Naive thymus-derived CD4-positive, alpha-beta T cell (primary cell): ENCODE measurements at places on chromosomes 13 and 19. TPM values are rescaled to one million over a fixed set of nuclear protein-coding genes. Genes with fewer than 3 reads are reported as not detected.

DNA sequence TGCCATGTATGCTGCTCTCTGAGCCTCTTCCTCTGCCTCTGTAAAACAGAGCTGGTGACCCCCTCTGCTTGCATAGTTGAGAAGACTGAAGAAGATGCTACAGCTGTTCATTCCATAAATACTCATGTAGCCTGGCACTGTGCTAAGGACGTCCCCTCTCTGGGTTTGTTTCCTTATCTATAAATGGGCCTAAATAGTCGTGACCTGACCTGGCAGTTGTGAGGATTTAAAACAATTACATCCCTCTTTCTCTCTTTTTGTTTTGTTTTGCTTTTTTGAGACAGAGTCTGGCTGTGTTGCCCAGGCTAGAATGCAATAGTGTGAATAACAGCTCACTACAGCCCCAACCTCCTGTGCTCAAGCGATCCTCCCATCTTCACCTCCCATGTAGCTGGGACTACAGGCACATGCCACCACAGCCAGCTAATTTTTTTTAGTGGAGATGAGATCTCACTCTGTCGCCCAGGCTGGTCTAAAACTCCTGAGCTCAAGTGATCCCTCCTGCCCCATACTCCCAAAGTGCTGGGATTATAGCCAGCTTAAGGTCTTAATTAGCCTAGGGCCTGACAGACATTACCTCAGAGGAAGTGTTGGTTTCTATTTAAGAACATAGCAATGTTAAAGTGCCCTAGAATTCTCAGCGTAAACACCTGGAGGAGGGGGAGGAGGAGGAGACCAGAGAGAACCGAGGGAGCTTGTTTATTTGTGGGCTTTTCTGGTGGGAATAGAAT lies 4.6 kb downstream of the WDR62 start:
- H3K4me1 ChIP-seq: peaks cover 8% of the 10 kb centered on the region
- H3K27ac ChIP-seq: no peak overlapping the region
- H3K4me3 ChIP-seq: no peak overlapping the region
- H3K27me3 ChIP-seq: no peaks in the 10 kb centered on the region
- DNase-seq: no peak

- H3K27me3 ChIP-seq: no peaks in the 10 kb centered on the region
- H3K27ac ChIP-seq: no peak overlapping the region
- H3K4me3 ChIP-seq: no peak overlapping the region
- H3K4me1 ChIP-seq: no peaks in the 10 kb centered on the region
- DNase-seq: no peak
- H3K36me3 ChIP-seq: no peaks in the 10 kb centered on the region
These were observed 238.2 kb upstream of the IRS2 start for GRCh38 chr13:110024645-110024980.

GRCh38 chr19:8666814-8667405 lies 31.7 kb downstream of the ACTL9 start:
- no peak overlapping the region for H3K4me3 ChIP-seq
- DNase-seq: no peak
- H3K36me3 ChIP-seq: no peaks in the 10 kb centered on the region
- peaks cover 28% of the 10 kb centered on the region for H3K4me1 ChIP-seq
- no peaks in the 10 kb centered on the region for H3K27me3 ChIP-seq

DNA sequence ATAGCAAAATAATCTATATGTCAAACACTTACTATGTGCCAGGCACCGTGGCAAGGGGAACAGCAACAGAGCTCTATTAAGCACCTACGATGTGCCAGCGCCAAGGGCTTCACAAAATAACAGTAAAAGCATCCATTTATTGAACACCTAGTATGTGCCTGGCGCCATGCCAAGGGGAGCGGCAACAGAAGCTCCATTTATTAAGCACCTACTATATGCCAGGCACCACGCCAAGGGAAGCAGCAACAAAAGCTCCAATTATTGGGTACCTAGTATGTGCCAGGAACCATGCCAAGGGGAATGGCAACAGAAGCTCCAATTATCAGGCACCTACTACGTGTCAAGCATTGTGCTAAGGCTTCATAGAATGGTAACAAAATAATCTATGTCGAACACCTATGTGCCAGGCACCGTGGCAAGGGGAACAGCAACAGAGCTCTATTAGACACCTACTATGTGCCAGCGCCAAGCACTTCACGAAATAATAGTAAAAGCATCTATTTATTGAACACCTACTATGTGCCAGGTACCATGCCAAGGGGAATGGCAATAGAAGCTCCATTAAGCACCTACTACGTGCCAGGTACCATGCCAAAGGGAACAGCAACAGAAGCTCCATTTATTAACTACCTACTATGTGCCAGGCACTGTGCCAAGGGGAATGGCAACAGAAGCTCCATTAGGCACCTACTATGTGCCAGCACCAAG lies 107.7 kb downstream of the PTPRS start:
- H3K27me3 ChIP-seq: no peaks in the 10 kb centered on the region
- H3K4me3 ChIP-seq: no peak overlapping the region
- no peaks in the 10 kb centered on the region for H3K4me1 ChIP-seq
- no peak overlapping the region for H3K27ac ChIP-seq

GRCh38 chr13:23098161-23098907 lies 82.4 kb upstream of the SGCG start:
- no peaks in the 10 kb centered on the region for H3K4me1 ChIP-seq
- no peak overlapping the region for H3K27ac ChIP-seq
- H3K36me3 ChIP-seq: no peaks in the 10 kb centered on the region
- H3K4me3 ChIP-seq: no peak overlapping the region
- H3K27me3 ChIP-seq: no peaks in the 10 kb centered on the region

- no peaks in the 10 kb centered on the region for H3K4me1 ChIP-seq
- H3K36me3 ChIP-seq: peaks cover 13% of the 10 kb centered on the region
- H3K27ac ChIP-seq: no peak overlapping the region
- DNase-seq: no peak
These were observed 26.7 kb downstream of the ZNF850 start for GRCh38 chr19:36745870-36746269.

KASH5 gene
- polyA plus RNA-seq: not detected

PSG1 gene
- polyA plus RNA-seq: not detected

FBN3 gene
- not detected for polyA plus RNA-seq
